ENCODE measurements at places on chromosomes 7 and 10.

GRCh38 chr10:43820663-43821062 is 172.0 kb upstream of the ZNF32 start:
- no peak for DNase-seq

GRCh38 chr7:149494738-149495368 is 2.8 kb downstream of the ZNF746 start:
- no peak for DNase-seq

- no peak for DNase-seq
These were observed 29.4 kb upstream of the ADCYAP1R1 start for GRCh38 chr7:31022726-31023125.

DNA sequence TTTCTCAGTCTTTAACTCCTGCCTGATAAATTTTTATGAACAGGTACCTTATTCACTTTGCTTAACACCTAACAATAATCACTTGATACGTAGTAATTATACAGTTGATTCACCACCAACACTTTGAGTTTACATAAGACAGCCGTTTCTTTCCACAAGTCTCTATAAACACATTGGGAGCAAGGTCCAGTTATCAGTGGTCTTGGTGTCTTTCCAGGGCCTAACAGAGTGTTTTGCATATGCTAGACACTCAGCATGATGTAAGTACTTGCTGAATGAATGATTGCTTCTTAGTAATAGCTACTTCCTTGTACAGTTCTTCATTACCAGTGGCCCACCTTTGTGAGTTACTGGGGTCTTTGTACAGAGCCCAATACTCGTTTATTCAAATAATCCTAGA is 6.4 kb downstream of the CLDN12 start:
- DNase-seq: no peak

Data from activated CD8-positive, alpha-beta memory T cell treated with anti-CD3 and anti-CD28 coated beads for 1 hour (primary cell).